ENCODE measurements at places on chromosomes 11 and 22.

- peak; percentile 86 for DNase-seq
- H3K4me3 ChIP-seq = peak overlapping the region; percentile 62
- no peaks in the 10 kb centered on the region for H3K4me1 ChIP-seq
- no peaks in the 10 kb centered on the region for H3K27me3 ChIP-seq
- H3K36me3 ChIP-seq = peaks cover 46% of the 10 kb centered on the region
- H3K27ac ChIP-seq = peak overlapping the region; percentile 77
Observed at GRCh38 chr11:35484435-35484834, 41.0 kb downstream of the PAMR1 start.

DNA sequence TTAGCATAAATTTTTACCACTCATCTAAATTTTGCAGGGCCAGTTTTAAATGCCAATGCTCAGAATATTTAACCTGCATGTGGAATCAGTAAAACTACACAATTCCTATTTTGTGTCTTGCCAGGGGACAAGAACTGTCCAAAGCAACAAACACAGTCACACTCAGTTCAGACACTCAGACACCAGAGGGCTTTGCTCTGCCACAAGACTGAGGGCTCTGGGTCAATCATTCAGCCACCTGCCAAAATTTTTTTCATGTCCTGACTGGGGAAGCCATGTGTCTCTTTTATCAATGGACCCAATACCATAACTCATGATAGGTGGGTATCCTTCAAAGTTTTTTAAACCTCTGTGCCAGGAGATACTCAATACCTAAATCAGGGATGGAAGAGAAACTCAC lies 304.0 kb upstream of the ANO3 start:
- 0 out of 2 replicates have a peak, but pooled peaks cover 8% of the 10 kb centered on the region for H3K4me1 ChIP-seq
- H3K36me3 ChIP-seq = no peaks in the 10 kb centered on the region
- H3K4me3 ChIP-seq = no peak overlapping the region

GRCh38 chr11:44568658-44569473 lies 3.4 kb downstream of the CD82 start:
- peaks cover 64% of the 10 kb centered on the region for H3K4me1 ChIP-seq
- peak; percentile 91 for DNase-seq
- peak overlapping the region; percentile 20 for H3K4me3 ChIP-seq
- no peaks in the 10 kb centered on the region for H3K36me3 ChIP-seq

DNA sequence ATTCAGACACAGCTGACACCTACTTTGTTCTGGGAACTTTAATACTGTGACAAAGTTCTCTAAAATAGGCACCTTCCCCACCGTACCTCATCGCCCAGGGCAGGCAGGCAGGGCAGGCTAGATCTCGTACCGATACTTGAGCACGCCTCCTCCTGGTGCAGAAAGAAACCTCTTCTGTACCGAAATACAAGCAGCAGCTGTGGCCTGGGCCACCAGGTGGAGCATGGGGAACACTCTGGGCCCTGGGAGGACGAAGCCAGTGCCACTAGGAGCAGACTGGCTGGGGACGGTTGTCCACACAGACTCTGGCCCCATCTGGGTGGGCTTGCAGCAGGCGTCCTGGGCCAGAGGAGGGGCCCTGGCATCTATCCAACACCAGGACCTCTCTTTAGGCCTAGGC lies 12.8 kb downstream of the PMM1 start:
- no peaks in the 10 kb centered on the region for H3K4me1 ChIP-seq
- peaks cover 4% of the 10 kb centered on the region for H3K27me3 ChIP-seq
- peaks cover 21% of the 10 kb centered on the region for H3K36me3 ChIP-seq
- DNase-seq = peak; percentile 60
- H3K27ac ChIP-seq = no peak overlapping the region
- H3K4me3 ChIP-seq = no peak overlapping the region

- no peaks in the 10 kb centered on the region for H3K36me3 ChIP-seq
- no peak overlapping the region for H3K27ac ChIP-seq
- H3K4me3 ChIP-seq = no peak overlapping the region
- H3K27me3 ChIP-seq = peaks cover 35% of the 10 kb centered on the region
- DNase-seq = no peak
Observed at GRCh38 chr22:43205748-43206508, 19.0 kb upstream of the TTLL12 start.

DNA sequence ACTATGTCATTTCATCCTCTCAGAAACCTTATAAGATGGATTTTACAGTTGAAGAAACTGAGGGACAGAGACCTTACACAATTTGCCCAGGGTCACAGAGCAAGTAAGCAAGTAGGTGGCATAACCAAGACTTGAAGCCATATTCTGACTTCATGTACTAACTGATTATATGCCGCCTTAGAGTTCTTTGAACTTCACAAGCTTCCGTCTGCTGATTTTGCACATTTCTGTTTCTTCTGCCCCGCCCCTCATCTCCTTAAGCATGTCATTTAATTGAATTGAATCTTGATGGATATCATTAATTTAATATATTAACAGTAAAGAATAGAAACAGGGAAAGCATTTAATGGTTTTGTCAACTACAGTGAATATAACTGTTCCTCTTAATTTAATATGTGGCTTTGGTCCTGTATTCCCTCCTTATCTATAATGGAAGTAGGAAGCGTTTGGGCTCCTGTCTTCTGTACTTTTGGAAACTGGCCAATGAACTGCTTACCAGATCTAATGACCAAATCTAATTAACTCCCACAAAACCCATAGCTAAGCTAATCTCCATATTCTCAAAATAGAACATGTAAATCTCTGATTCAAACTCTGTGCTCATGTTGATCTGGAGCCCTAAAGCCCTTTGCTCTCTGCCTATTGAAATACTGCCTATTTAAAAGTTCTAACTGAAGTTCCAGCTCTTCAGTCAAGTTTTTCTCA lies 30.4 kb downstream of the SIK2 start:
- H3K27ac ChIP-seq = no peak overlapping the region
- H3K27me3 ChIP-seq = no peaks in the 10 kb centered on the region
- peaks cover 2% of the 10 kb centered on the region for H3K4me1 ChIP-seq
- H3K4me3 ChIP-seq = no peak overlapping the region

DNA sequence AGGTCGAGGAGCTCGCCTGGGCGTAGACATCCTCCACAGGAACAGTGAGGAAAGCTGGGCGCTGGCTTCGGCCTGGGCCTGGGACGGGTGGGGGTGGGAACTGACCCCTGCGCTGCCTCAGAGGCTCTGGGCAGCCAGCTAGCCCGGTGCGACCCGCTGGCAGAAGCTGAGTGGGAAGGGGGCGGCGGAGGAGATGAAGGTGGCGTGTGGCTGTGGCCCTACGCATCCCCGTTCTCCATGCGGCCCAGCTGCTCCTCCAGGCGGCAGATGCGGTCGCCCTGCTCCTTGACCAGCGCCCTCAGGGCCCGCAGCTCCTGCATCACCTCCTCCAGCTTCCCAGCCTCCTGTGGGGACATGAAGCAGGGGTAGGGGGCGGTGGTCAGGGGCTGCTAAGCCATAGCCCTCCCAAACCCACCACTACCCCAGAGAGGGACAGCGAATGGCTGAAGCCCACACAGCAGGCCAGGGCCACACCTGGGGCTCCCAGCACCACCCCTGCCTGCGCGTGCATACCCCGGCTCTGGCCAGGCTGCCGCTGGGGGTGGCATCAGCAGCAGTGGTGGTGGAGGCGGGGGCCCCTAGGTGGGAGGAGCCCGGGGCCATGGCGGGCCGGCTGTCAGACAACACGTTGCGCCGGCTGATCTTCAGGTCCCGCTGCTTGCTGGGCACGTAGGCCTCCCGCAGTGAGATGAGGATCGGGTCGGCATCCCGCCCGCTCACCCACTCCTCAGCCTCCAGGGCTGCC lies 848 bp upstream of the PTPRCAP start:
- DNase-seq = no peak
- peaks cover 10% of the 10 kb centered on the region for H3K4me1 ChIP-seq
- H3K27ac ChIP-seq = no peak overlapping the region
- H3K4me3 ChIP-seq = no peak overlapping the region
- H3K36me3 ChIP-seq = no peaks in the 10 kb centered on the region

- no peak for DNase-seq
- no peak overlapping the region for H3K27ac ChIP-seq
- no peak overlapping the region for H3K4me3 ChIP-seq
Observed at GRCh38 chr11:971092-971690, 45.5 kb downstream of the AP2A2 start.

DNA sequence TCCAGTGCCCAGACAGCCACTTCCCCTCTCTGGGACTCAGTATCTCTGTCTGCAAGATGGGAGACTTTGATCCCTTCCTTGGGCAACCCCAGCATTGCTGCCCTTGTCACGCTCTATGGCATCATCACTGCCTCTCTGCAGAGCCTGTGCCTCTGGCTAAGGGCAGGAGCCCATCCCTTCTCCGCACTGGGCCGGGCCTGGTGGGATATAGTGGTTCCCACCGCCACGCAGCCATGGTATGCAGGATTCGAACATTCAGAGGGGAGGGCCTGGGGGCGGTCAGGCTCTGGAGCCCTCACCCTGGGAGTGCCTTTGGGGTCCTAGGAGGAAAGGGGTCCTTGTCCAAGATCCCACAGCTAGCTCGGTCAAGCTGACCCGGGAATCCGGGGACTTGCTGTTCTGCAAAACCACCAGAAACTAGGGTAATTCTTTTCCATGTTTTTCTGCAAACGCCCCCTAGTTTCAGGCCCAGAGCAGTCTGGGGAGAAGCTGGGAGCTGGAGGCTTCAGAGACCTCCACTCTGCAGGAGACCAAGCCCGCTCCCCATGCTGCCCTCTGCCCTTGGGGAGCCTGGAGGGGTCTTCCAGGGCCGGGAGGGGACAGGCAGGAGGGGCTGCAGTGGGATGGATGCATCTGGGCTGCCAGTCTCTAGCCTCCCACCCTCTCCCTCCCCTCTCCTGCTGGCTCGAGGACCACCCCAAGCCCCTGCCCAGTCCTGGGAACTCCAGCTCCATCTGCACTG lies 24.4 kb upstream of the CBX7 start:
- peaks cover 67% of the 10 kb centered on the region for H3K4me1 ChIP-seq
- H3K36me3 ChIP-seq = no peaks in the 10 kb centered on the region
- no peak for DNase-seq
- H3K27me3 ChIP-seq = no peaks in the 10 kb centered on the region
- peak overlapping the region; percentile 66 for H3K27ac ChIP-seq

GRCh38 chr11:63813563-63814382 lies 517 bp downstream of the SPINDOC start:
- peaks cover 14% of the 10 kb centered on the region for H3K36me3 ChIP-seq
- no peaks in the 10 kb centered on the region for H3K27me3 ChIP-seq
- peaks cover 39% of the 10 kb centered on the region for H3K4me1 ChIP-seq
- peak overlapping the region; percentile 92 for H3K4me3 ChIP-seq
- DNase-seq = no peak
- H3K27ac ChIP-seq = peak overlapping the region; percentile 57

DNA sequence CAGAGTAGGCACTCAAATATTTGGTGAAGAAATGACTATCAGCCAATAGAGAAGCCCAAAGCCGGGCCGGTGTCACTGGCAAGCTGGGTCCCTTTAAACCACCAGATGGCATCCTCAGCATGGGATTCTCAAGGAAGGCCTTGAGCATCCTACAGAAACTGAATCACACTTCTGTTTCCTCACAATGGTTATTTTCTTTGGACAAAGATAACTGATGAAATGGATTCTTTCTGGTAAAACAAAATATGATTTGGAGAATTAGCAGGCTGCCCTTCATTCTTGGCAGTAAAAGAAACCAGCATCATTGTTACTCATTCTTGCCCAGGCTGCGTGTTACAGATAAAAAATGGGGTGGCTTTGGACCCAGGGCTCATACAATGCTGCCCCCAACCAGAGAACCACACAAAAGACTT lies 30.3 kb upstream of the ASPHD2 start:
- H3K4me3 ChIP-seq = no peak overlapping the region
- no peak overlapping the region for H3K27ac ChIP-seq
- H3K36me3 ChIP-seq = no peaks in the 10 kb centered on the region

- H3K36me3 ChIP-seq = 0 out of 2 replicates have a peak, but pooled peaks cover 3% of the 10 kb centered on the region
- peak overlapping the region; percentile 99 for H3K27ac ChIP-seq
- no peaks in the 10 kb centered on the region for H3K27me3 ChIP-seq
- DNase-seq = peak; percentile 97
Observed at GRCh38 chr11:11396301-11397035, 43.4 kb upstream of the CSNK2A3 start.

- H3K27ac ChIP-seq = peak overlapping the region; percentile 85
- H3K4me1 ChIP-seq = peaks cover 67% of the 10 kb centered on the region
- H3K27me3 ChIP-seq = no peaks in the 10 kb centered on the region
Observed at GRCh38 chr11:67379061-67380058, 6.0 kb upstream of the CLCF1 start.

- no peak overlapping the region for H3K27ac ChIP-seq
- peaks cover 59% of the 10 kb centered on the region for H3K4me1 ChIP-seq
- H3K4me3 ChIP-seq = no peak overlapping the region
- DNase-seq = no peak
- peaks cover 2% of the 10 kb centered on the region for H3K27me3 ChIP-seq
Observed at GRCh38 chr22:50117168-50117762, 27.5 kb downstream of the MOV10L1 start.

DNA sequence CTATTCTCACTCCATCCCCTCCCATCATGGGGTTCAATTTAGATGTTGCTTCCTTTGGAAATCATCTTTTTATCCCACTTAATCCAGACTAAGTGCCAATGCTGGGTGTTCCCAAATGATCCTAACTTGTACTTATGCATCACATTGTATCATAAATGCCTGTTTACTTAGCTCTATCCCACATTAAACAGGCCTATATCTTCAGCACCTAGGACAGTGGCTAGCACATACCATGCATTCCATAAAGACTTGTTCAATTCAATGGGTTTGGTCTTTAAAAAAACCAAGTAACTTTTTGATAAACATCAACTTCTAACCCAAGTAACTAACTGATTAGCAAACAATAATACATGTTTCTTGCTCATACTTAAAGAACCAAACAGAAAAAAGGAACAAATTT lies 40.6 kb downstream of the RSF1 start:
- H3K4me1 ChIP-seq = peaks cover 18% of the 10 kb centered on the region
- no peak overlapping the region for H3K4me3 ChIP-seq
- H3K36me3 ChIP-seq = no peaks in the 10 kb centered on the region
- no peaks in the 10 kb centered on the region for H3K27me3 ChIP-seq

DNA sequence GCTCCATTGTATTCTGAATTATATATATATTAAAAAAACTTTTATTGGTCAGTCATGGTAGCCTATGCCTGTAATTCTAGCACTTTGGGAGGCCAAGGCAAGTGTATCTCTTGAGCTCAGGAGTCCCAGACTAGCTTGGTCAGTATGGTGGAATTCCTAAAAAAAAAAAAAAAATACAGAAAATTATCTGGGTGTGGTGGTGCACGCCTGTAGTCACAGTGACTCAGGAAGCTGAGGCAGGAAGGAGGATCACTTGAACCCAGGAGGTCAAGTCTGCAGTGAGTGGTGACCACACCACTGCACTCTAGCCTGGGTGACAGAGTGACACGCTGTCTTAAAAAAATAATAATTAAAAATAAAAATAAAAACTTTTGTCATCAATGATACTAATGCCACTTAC lies 133.2 kb downstream of the FAT3 start:
- H3K4me1 ChIP-seq = no peaks in the 10 kb centered on the region
- H3K27me3 ChIP-seq = peaks cover 3% of the 10 kb centered on the region
- H3K27ac ChIP-seq = no peak overlapping the region
- H3K4me3 ChIP-seq = no peak overlapping the region
- no peak for DNase-seq

GRCh38 chr11:48078689-48079088 lies 98.3 kb downstream of the PTPRJ start:
- peaks cover 40% of the 10 kb centered on the region for H3K4me1 ChIP-seq
- H3K4me3 ChIP-seq = no peak overlapping the region
- H3K27ac ChIP-seq = no peak overlapping the region
- DNase-seq = no peak

All from HFFc6 (cell line).